ENCODE measurements at places on chromosomes 12 and 14. TPM values are rescaled to one million over a fixed set of nuclear protein-coding genes. Genes with fewer than 3 reads are reported as not detected.

DNA sequence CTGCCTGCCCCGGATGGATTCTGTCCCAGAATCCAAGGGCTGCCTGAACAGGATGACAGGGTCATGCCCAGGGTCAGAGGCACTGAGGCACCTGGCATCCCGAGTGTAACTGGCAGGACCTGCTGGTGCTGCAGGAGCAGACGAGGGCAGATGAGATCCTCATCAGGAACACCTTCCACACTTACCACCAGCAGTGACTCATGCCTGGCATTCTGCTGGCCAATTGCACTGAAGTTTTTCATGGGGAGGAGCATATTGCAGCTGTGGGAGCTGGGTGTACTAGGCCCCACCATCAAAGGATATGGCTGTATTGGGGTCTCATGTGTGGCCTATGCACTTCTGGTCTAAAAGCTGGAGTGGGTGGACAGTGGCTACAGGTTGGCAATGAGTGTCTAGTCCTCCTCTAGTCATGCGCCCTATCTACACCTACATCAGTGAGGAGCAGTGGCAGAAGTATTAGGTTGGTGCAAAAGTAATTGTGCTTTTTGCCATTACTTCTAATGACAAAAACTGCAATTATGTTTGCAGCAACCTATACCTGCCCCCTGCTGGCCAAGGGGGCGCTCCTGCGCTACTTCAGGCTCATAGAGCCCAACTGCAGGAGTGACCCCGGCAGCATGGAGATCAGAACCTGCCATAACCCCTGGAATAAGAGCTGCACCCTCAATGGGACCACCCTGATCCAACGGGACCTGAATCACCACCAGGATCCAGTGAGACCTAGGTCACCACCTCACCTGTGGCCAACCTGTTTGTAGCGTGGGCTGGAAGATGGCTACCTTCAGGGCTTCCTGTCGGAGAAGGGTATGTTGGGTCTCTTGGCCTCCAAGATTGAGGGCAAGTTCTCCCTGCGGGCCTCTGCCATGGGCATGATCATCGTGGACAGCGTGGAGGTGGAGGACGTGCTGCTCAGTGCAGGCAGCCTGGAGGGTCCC, 8.0 kb upstream of the C12orf42 start:
- DNase-seq: peak; percentile 71

The CHMP4A gene
- total RNA-seq: 34.3 TPM

GRCh38 chr14:92877757-92878431, 45.1 kb upstream of the CHGA start:
- DNase-seq: peak; percentile 15

- DNase-seq: peak; percentile 53
Measured at GRCh38 chr12:122356192-122356635, 66.3 kb downstream of the CLIP1 start.

DNA sequence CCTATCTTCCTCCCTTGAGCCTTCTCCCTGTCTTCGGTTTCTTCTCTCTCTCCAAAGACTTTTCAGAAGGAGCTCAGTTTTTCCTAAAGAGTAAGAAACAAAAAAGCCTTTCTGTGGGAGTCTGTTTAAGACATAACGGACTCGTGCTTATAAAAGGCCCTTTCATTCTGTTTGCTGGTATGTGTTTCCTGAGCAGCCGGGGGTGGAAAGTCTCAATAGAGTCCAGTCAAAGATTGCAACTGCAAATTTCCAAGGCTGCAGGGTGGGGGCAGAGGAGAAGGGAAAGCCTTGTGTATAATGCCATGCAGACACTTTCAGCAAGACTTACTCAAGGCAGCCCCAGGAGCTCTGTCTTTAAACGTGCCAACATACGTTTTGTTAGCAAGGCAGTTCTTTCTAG, 62.2 kb downstream of the GNG2 start:
- peak; percentile 7 for DNase-seq

The NEUROD4 gene
- not detected for total RNA-seq

GRCh38 chr14:65002586-65003210, 16.0 kb downstream of the FNTB start:
- DNase-seq: no peak

DNA sequence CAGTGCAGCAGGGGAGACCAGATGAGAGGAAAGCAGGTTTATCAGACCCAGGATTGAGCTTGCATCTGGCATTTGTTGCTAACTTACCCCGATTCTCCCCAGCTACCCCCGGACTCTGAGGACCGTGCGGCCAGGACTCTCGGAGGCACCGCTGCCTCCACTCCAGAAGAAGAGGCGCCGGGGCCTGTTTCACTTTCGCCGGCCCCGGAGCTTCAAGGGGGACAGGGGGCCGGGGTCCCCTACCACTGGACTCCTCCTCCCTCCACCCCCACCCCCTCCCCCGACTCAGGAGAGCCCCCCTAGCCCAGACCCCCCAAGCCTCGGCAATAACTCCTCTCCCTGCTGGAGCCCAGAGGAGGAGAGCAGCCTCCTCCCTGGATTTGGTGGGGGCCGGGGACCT, 6.5 kb upstream of the CPNE6 start:
- no peak for DNase-seq

- no peak for DNase-seq
Measured at GRCh38 chr14:35250319-35250718, 41.9 kb upstream of the PSMA6 start.

DNA sequence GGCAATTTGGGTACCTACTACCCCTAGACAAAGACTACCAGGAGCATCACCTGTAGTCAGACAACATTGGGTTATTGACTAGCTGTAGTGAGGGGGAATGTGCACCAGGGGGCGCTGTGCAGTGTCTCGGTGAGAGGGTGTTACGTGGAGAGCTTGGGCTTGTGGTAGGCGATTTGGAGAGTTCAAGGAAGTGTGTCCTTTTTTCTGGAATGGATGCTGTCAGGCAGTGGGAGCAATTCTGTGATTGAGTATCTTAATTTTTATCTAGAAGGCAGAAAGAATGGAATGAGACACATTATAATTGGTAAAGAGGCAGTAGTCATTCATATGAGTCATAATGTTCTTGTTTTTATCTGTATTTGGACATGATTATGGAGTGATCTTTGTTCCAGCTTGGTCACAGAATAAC, 187.7 kb downstream of the GALC start:
- peak; percentile 63 for DNase-seq

The SDS gene
- total RNA-seq: not detected

The PTHLH gene
- total RNA-seq: 4.7 TPM

- no peak for DNase-seq
Measured at GRCh38 chr12:52168019-52168717, 23.6 kb downstream of the KRT80 start.

- no peak for DNase-seq
Measured at GRCh38 chr12:51413791-51414190, 10.8 kb upstream of the SLC4A8 start.

GRCh38 chr12:117334855-117335587, 26.4 kb downstream of the NOS1 start:
- no peak for DNase-seq

DNA sequence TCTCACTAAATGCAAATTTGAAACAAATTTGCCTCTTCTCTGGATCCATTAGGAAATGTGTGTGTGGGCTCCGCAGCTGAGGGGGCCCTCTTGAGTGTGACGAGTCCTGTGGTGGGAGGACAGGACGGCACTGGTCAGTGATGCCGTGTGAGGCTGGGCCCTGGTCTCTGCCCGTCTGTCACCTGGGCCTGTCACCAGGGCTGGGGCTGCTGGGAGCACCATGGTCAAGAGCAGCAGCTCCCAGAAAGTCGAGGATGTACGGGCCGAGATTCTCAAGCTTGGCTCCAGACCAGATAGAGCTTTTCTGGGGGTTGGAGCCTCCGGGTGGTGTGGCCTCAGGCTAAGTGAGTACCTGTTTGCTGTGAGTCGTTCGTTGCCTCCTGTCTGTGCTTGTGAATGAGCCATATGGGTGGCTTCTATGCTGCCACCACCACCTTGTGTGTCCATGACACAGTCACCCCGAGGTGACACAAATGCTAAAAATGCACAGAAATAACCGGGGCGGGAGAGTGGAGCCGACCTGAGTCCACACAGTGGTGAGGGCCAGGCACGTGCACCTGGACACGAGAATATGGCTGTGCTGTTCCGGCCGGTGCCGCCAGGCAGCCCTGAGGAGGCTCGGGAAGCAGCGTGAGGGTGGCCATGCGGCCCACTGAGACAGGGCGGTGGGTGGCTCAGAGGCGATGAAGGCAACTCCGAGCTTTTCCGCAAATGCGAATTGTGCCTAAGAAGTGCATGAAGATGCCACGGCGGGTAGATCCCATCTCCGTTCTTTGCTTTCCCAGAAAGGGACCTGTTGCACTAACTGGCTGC, 8.7 kb downstream of the PGAM5 start:
- DNase-seq: no peak

The KCNH5 gene
- 0.13 TPM for total RNA-seq
